Endothelial cell of umbilical vein (primary cell): ENCODE measurements at places on chromosomes 6 and 20.

DNA sequence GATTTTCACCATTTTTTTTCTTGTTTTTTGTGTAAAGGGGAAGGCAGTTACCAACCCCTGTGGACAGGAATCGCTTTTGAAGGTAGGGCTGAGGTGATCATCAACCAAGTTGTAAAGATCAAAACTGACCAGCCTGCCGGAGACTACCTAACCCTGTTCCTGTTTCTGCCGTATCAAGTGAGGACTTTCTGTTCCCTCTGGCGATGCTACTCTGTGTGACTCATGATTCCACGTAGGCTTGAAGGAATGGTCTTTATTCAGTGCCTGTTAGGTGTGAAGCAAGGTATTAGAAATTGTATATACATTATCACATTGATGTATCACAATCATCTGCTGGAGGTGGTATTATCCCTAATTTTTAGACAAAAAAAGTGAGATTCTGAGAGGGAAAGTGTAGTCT lies 161.3 kb downstream of the SOX4 start:
- peak; percentile 31 for DNase-seq

GRCh38 chr6:4303638-4304037 lies 168.3 kb upstream of the ECI2 start:
- no peak for DNase-seq

DNA sequence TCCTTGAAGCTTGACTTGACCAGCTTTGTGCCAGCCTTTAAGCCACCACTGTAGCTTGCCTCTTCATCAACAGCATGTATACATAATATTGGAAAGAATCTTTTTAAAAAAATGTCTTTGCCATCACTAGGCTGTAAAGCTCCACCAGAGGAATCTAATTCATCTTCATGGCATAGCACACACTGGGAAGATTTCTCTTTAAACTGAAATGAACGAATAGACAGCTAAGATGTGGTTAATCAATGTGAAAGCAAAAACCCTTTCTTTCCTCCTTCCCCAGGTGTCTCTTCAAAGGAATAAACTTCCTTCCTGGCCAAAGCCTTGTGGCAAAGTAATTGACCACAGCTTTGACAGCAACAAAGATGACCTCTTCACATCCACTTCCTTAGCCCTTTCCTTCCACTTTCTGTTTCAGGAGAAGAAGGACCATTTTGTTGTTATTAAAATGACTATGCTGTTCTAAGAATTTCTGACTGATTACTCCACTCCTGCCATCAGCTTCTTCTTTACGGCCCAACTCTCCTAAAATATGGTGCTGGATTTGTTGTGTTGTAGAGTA lies 428.7 kb upstream of the SOX4 start:
- peak; percentile 66 for DNase-seq

GRCh38 chr20:13009682-13010406 lies 1.1 kb downstream of the SPTLC3 start:
- DNase-seq = peak; percentile 71

DNA sequence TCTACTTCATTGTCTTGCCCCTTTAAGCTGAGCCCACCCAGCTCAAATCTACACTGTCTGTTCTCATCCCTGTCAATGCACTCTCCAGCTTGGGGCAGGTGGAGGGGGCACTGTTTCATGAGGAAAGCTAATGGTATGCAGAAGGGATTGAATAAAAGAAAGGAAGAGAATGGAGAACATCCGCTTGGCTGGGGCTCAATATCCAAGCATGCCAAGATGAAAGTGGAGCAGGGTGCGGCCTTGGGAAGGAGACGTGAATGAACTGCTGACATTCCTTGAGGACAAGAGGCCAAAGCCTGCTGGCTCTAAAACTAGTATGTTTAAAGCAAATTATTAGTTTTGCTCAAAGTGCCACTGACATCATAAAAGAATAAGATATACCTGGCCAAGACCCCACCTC lies 24.2 kb downstream of the AKAP12 start:
- no peak for DNase-seq

DNA sequence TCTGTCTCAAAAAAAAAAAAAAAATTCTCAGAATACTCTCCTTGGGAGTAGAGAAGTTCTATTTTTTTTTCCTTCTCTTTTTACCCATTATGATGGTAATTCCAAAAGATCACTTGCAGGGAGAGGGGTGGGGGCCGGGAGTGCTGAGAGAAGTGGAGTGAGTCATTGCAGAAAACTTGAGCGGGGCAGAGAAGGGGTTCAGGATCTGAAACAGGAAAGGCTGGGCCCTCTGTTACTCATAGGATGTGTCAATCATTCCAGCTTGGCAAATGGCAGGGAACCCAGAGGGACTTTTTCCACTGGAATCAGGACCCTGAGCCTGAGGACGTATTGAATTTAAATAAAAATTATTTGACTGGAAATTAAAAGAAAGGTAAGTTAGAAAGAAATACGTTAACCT lies 111.4 kb upstream of the ARMC2 start:
- DNase-seq = peak; percentile 92

GRCh38 chr6:75450903-75451302 lies 42.7 kb downstream of the FILIP1 start:
- no peak for DNase-seq

DNA sequence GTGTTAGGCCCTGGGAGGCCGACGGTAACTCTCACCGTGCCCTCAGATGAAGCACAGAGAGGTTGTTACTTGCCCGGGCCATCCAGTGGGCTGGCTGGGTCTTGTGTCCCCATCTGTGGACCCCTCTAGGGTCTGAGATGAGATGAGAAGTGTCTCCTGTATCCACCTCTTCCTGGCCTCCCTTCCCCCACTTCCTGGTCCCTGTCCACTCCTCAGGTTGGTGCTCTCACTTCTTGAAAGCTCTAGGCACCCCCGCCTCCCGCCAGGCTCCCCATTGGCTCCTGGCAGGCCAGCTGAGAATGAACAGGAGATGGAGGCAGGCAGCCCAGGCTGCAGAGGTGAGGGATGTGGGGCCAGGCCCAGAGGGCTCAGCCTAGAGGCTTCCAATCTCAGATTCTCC lies 1.5 kb downstream of the MMP24OS start:
- no peak for DNase-seq

GRCh38 chr6:132643547-132643946 lies 15.4 kb downstream of the TAAR1 start:
- DNase-seq = no peak

DNA sequence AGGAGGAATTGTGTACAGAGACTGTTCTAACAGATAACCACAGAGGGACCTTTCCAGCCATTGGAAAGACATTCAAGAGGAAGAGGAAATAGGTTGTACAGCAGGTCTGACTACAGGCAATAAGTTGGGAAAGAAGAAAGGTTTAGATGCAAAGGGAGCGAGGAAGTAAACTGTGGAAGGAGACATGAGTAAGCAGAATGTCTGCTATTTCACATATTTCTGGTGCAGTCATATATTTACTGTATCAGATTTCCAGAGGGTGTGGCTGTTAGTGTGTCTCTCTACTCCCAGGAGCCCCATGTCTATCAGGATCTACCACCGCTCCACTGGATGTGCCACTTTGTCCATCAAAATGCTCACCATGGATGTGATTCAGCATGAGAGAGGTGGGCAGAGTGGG lies 25.9 kb downstream of the MRS2 start:
- no peak for DNase-seq

DNA sequence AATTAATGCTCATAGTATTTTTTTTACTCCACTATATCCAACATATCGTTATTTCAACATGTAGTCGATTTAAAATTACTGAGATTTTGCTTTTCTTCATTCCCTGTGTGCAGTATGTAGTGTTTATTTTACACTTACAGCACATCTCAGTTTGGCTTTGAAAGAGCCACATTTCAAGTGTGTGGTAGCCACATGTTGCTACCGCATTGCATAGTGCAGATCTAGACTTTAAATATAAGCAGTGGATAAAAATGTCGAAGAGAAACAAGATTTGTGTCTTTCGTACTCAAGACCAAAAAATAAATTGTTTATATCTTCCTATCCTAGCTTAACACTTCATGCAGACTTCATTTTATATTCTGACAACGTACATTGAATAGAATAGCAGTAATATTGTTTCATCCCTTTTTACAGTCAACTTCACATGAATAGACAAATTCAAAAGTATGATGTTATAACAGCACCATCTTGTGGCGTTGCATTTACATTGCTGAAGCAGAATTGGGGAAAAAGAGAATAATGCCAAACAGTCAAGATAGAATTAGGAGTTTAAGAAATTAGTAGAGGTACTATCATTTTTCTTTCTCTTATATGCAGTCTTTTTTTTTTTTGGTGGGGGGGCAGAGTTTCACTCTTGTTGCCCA lies 29.9 kb downstream of the FBXO5 start:
- peak; percentile 55 for DNase-seq

GRCh38 chr6:155219858-155220301 lies 43.9 kb upstream of the CLDN20 start:
- peak; percentile 20 for DNase-seq

- DNase-seq = peak; percentile 82
Measured at GRCh38 chr6:42043787-42044475, 6.4 kb upstream of the TAF8 start.

GRCh38 chr20:54849741-54850140 lies 374.3 kb downstream of the DOK5 start:
- no peak for DNase-seq

GRCh38 chr6:54700158-54700557 lies 146.4 kb upstream of the FAM83B start:
- no peak for DNase-seq
